ENCODE measurements at places on chromosomes 12 and 14.

- H3K36me3 ChIP-seq, result no peaks in the 10 kb centered on the region
- no peaks in the 10 kb centered on the region for H3K4me1 ChIP-seq
- no peak overlapping the region for H3K4me3 ChIP-seq
Observed at GRCh38 chr12:70598467-70599193, 38.6 kb downstream of the PTPRB start.

DNA sequence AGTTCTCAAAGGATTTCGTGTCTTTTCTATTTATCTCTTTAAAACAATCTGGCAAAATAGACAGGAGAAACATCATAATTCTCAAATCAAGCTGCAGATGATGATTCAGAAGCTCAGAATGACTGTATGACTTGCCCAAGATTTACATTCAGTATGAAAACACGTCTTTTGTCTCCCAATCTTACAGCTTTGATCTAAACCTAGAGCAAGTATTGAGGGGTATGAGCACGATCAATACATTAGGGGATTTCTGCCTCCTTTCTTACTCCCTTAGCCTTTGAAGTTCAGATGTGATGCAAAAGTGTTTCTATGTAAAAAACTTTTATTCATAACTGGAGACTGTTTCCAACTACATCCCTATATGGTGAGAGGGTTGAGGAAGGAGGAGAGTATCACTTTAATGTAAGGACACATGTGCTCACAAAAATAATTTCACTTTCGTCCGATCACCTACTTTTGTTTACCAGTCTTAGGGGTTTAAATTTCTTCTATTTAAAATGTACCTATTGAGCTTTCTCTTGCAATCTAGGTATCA is 454.8 kb downstream of the TMTC2 start:
- no peak overlapping the region for H3K27ac ChIP-seq
- no peaks in the 10 kb centered on the region for H3K27me3 ChIP-seq
- no peaks in the 10 kb centered on the region for H3K36me3 ChIP-seq
- no peak overlapping the region for H3K4me3 ChIP-seq
- no peaks in the 10 kb centered on the region for H3K4me1 ChIP-seq
- no peak for DNase-seq

DNA sequence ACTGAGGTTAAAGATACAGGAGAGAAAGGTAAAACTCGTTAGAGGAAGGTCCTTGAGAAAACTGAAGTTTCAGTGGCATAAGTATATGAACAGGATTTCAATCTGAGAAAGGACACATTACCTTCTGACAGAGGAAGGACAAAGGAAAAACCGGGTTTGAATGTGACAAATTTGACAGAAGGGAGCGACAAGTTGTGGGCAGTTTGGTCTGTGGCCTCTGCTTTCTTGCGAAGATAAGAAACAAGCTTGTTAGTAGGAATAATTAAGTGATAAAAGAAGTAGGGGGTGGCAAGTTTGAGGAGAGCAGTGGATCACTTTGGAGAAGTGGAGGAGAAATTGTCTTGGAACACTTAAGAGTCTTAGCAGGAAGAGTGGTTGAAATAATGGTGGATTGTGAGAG is 5.1 kb downstream of the MON2 start:
- no peak overlapping the region for H3K4me3 ChIP-seq
- no peak overlapping the region for H3K27ac ChIP-seq
- H3K4me1 ChIP-seq, result no peaks in the 10 kb centered on the region
- H3K27me3 ChIP-seq, result no peaks in the 10 kb centered on the region

- no peaks in the 10 kb centered on the region for H3K4me1 ChIP-seq
- DNase-seq, result no peak
- H3K27ac ChIP-seq, result no peak overlapping the region
- no peak overlapping the region for H3K4me3 ChIP-seq
Observed at GRCh38 chr12:87782838-87783237, 246.4 kb downstream of the C12orf50 start.

DNA sequence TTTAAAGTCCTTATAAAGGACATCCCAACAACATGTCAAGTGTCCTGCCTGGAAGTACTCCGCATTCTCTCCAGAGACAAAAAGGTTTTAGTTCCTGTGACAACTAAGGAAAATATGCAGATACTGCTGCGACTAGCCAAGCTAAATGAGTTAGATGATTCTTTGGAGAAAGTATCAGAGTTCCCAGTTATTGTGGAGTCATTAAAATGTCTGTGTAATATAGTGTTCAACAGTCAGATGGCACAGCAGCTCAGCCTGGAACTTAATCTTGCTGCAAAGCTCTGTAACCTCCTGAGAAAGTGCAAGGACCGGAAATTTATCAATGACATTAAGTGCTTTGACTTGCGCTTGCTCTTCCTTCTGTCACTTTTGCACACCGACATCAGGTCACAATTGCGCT is 40.2 kb downstream of the RIC8B start:
- H3K27ac ChIP-seq, result no peak overlapping the region
- H3K4me1 ChIP-seq, result no peaks in the 10 kb centered on the region
- H3K4me3 ChIP-seq, result no peak overlapping the region

DNA sequence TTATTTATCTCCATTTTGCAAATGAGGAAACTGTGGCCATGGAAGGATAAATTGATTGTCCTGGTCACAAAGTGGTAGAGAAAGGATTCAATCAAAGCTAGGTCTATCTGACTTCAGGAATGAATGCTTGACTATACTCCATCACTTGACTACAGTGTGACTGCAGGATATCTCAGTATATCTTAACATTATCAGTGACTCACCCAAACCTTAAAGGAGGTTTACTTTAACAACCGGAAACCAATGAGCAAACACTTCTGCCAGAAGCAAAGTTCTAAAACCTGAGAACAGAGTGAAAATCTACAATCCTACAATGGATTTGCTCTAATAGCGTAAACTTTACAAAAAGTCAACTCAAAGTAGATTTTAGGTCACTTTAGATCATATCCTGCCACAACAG is 277.0 kb downstream of the CEP128 start:
- H3K27me3 ChIP-seq, result no peaks in the 10 kb centered on the region
- H3K4me1 ChIP-seq, result peaks cover 17% of the 10 kb centered on the region
- no peak overlapping the region for H3K4me3 ChIP-seq
- H3K27ac ChIP-seq, result no peak overlapping the region
- no peak for DNase-seq
- no peaks in the 10 kb centered on the region for H3K36me3 ChIP-seq

DNA sequence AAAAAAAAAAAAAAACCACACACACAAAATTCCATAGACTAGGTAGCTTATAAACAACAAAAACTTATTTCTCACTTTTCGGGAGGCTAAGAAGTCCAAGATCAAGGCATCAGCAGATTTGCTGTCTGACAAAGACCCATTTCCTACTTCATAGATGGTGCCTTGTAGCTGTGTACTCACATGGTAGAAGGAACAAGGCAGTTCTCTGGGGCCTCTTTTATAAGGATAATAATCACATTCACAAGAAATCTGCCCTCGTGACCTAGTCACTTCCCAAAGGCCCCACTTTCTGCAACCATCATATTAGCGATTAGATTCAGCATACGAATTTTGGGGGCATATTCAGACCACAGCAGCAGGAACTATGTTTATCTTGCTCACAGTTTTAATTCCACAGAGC is 54.9 kb downstream of the STXBP6 start:
- 0 out of 2 replicates have a peak, but pooled peaks cover 4% of the 10 kb centered on the region for H3K4me1 ChIP-seq
- no peaks in the 10 kb centered on the region for H3K36me3 ChIP-seq
- H3K27ac ChIP-seq, result no peak overlapping the region
- no peaks in the 10 kb centered on the region for H3K27me3 ChIP-seq
- no peak for DNase-seq

GRCh38 chr12:97555547-97556187 is 93.1 kb downstream of the RMST start:
- DNase-seq, result no peak
- no peak overlapping the region for H3K4me3 ChIP-seq
- no peaks in the 10 kb centered on the region for H3K36me3 ChIP-seq
- no peaks in the 10 kb centered on the region for H3K27me3 ChIP-seq
- peaks cover 35% of the 10 kb centered on the region for H3K4me1 ChIP-seq
- no peak overlapping the region for H3K27ac ChIP-seq

GRCh38 chr12:133256321-133256720 is 20.6 kb upstream of the ANHX start:
- H3K27ac ChIP-seq, result no peak overlapping the region
- H3K36me3 ChIP-seq, result no peaks in the 10 kb centered on the region
- no peak overlapping the region for H3K4me3 ChIP-seq
- no peaks in the 10 kb centered on the region for H3K27me3 ChIP-seq
- no peak for DNase-seq
